ENCODE measurements at places on chromosomes 1 and 21.

DNA sequence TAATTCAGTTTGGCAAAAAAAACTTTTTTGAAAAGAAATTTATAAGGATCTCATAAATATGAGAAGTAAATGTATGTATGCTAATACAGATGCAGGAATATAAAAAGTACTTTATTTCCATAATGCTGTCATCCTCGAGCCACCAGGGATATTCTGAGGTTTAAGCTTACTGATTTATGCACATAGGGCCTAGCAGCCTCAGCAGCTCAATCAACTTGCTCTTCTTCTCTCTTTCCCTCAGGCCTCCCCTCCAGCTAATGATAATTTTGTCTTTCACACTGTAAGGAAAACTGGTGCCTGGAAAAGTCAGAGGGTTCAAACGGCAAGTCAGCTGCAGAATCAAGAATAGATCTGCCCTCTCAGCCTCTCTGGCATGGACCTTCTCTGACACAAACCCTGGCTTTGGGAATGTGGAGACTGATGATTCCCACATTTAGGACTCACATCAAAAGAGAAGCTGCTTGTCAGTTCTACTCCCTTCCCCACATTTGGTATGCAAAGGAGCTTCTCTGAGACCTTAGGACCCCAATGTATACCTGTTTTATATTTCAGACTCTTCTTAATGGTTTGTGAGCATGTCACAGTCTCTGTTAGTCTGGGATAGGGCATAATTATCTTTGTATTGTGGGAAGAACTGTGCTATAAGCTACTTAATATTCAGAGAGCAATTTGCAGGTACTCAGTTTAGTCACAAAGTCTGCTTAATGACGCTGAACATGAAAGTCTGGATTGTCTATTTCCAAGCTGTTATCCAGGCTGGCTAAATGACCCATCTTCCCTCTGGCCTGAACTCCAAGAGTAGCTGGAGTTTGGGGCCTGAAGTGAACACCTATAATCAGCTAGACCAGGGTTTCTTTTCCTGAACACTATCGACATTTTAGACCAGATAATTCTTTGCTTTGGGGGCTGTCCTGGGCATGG, 52.1 kb upstream of the DIPK1A start:
- DNase-seq, result no peak

DNA sequence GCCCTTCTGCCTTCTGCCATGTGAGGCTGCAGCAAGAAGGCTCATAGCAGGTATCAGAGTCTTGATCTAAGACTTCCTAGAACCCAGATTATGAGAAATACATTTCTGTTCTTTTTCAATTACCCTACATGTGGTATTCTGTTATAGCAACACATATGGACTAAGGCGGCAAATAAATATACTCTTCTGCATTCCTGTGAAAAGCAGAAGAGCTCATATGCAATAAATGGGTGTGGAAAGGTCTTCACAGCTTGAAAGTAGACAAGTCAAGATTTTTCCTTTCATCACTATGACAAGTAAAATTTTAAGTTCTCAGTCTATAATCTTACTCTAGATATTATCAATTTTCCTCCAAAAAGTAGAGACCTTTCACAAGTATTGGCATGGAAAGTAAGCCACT, 36.6 kb downstream of the TNFSF18 start:
- DNase-seq, result no peak

DNA sequence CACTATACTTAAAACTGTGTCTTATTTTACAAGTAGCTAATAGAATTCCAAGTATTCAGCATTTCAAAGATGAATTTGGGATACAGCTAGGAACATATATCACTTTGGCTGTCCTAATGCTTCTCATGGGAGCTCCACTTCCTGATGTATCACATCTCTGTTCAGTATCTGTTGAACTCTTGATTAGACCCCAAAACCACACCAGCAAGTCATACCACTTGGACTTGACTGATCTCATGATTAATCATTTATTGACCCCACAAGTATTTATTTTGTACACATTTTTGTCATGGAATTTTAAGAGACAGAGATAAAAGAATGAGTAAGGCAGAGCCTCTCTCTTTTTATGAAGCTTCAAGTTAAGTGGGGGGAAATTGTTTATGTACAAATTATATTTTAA, 30.0 kb downstream of the TMPRSS15 start:
- no peak for DNase-seq

GRCh38 chr1:5002676-5003075, 348.3 kb downstream of the AJAP1 start:
- DNase-seq, result no peak

DNA sequence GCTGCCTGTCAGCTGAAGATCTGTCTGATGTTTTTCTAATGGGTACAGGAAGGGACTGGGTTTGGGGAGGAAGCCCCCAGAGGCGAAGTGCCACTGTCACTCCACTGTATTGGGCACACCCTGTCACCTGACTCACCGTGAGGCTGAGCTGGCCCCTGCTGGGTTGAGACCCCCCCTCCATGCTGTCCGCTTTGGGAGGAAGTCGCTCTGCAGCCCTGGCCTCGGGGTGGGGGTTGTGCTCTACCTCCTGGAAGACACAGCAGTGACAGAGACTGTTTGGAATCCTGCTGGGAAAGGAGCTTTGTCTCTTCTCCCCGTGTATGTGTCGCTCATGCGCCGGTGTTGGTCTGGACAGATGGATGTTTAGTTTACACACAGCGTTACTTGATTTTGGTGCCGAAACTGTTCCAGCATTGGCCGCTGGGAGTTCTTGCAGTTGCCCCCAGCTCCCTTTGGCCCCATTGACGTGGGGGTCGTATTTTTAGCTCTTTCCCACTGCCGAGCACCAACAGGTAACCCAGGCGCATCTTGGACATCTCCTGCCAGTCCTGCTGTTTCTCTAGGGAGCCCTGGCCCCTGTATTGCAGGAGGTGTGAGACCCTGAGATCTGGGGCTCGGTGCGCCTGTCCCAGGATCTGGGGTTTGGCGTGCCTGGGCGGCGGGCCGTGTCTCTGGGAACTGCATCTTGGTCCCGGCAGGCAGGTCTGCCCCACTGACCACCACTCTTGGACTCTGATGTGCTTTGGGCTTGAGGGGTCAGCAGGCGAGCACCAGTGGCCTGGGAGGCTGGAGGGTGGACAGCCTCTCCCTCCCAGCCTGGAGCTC, 30.3 kb downstream of the SLX9 start:
- DNase-seq, result peak; percentile 69

- no peak for DNase-seq
Observed at GRCh38 chr1:45884700-45885099, 81.3 kb downstream of the MAST2 start.

DNA sequence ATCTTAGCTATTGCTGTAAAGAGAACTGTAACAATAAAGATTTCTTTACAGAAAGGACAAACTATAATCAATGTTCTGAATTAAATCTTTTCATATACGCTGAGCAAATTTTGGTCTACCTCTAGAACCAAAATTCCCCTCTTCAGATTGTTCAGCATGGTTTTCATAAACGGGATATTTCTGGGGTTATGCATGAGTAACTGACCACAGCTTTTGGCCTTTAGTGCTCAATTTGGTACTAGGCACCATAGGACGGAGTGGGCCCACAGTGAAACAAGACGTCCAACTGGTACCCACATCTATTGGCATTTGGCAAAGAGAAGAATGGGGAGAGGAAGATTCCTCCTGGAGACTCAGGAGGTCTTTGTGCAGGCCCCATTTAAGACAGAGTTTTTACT, 184.5 kb downstream of the TGFBR3 start:
- no peak for DNase-seq

DNA sequence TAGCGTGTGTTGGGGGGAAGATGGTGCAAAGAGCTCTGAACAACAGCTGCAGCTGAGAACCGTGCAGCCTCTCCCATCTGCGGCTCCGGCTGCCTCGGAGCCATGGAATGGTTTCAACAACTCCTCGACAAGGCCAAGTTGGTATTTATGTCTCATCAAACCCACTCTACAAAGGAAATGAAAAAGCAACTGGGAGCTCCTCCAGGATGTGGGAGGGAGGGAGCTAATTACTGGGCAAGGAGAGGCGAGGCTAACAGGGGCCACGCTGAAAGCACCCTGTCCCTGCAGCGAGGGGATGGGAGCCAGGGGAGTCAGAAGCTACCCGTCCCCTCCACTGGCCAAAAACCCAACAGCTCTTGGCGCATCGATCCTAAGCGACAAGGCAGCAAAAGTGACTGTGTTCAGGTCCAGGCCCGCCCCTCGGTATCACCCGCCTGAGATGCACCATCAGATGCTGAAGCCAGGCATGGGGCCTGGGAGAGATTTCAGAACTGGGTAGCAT, 63.1 kb downstream of the ACOT7 start:
- no peak for DNase-seq

DNA sequence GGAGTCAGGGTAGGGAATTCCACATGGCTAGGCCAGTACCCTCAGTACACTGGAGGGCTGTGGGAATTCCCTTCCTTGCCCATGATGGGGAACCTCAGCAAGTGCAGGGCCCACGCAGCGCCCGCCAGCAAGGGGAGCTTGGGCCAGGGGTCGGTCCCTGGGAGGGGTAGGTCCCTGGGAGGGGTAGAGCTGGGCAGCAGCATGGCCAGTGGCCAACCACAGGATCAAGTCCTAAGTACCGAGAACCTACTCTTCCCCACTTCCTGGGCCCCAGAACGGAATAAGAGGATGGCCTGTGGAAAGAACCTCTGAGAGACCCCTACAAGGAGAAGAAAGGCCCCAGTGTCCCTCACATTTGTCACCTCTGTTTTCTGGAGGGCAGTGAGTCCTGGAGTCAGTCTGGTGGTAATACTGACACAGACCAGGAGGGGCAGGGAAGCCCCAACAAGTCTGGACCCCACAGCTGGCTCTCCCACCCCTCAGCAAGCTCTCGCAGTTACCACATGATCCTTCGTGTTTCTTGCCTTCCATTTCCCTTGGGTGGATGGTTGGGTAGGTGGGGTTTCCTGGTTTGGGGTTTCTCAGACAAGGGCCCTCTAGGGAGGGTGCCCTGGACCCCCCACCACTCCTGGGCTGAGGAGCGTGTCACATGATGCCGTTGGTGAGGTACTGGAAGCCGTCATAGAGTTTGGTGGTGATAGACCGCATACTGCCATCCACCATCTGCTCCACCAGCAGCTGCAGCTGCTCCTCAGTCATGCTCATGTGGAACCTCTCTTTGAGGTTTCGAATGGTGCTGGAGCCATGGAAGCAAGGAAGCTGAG, 10.3 kb downstream of the ZNF687 start:
- peak; percentile 21 for DNase-seq

DNA sequence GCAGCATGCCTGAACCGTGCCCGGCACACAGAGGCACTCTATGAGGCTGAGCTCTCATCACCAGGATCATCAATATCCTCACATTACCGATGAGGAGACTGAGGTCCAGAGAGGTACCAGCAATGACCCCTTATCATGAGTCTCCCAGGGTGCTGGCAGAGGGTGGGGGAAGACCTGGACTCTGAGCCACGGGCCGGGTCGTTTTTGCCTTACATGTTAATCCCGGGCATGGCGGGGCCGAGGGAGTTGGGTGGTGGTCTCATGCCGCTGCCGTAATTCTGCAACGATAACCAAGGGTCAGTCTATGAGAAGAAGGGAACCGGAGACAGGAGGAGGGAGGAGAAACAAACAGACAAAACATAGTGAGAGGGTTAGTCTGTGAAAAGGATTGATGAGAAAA, 43.1 kb downstream of the MRPL37 start:
- no peak for DNase-seq

DNA sequence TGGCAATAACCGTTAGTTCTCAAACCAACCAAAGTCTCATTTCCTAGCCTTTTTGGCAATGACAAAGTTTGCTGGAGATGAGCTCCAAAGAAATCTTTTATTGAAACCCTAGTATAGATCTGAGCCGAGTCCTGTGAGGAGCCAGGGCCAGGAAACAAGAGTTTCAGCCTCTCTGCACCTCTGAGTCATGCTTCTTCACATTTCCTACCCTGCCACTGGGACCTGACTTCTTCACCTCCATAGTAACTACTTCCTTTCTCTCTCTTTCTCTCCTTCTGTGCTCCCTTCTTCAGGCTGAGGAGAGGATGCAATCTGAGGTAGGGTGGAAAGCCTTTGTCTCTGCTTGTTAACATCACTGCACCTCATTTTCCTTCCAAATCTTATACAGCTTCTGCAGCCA, 38.7 kb upstream of the IPO9 start:
- no peak for DNase-seq

GRCh38 chr1:30403726-30404125, 319.7 kb downstream of the MATN1 start:
- DNase-seq, result no peak

- no peak for DNase-seq
Observed at GRCh38 chr1:156477526-156478249, 22.9 kb downstream of the MEF2D start.

GRCh38 chr21:33232291-33233034, 2.7 kb downstream of the IFNAR2 start:
- DNase-seq, result no peak

DNA sequence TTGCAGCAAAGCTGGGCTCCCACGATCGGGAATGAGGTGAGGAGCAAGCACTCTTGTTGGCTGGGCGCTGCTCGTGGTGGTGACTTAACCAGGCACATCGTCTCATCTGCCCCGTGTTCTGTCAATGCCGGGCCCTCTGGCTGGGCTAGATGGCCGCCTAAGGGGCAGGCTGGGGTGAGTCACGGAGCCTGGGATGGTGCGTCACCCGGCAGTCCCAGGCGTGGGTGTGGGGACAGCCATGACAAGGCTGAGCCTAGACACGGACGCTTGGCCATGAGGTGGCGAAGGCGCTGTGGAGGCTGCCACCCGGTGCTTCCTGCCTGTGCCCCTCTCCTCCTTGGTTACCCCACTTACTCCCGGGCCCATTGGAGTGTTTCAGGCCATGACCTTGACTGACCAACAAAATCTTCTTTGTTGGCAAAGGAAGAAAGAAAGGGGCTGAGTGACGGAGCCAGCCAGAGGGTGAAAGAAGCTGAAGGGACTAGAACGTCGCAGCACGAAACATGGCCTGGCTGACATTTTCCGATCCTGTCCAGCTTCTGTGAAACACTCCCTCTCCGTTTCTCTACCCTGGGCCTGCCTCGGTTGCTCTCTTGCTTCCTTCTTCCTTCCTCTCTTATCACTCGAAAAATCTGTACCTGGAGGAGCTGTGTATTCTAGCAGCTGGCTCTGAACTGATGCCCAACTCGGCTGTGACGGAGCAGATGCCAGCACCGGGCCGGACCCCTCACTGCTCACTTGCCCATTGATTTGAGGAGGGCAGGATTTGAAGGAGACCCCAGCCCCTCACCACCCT, 596 bp downstream of the CD247 start:
- DNase-seq, result peak; percentile 84

GRCh38 chr1:29670752-29671151, 434.4 kb downstream of the PTPRU start:
- no peak for DNase-seq

- no peak for DNase-seq
Observed at GRCh38 chr1:178011465-178011828, 41.6 kb upstream of the SEC16B start.

- DNase-seq, result no peak
Observed at GRCh38 chr21:32949701-32950100, 76.0 kb upstream of the OLIG2 start.

Measured in CD4-positive, alpha-beta T cell treated with Interleukin-15 for 1 hour (primary cell).